CD4-positive, alpha-beta memory T cell (primary cell): ENCODE measurements at places on chromosomes 1 and 21.

- no peak for DNase-seq
Observed at GRCh38 chr1:94539496-94539895, 2.1 kb downstream of the F3 start.

- no peak for DNase-seq
Observed at GRCh38 chr1:15622712-15623373, 5.6 kb downstream of the DDI2 start.

GRCh38 chr1:177863796-177864195, 106.1 kb downstream of the SEC16B start:
- DNase-seq, result no peak

GRCh38 chr1:85467929-85468540, 3.1 kb upstream of the DDAH1 start:
- no peak for DNase-seq

DNA sequence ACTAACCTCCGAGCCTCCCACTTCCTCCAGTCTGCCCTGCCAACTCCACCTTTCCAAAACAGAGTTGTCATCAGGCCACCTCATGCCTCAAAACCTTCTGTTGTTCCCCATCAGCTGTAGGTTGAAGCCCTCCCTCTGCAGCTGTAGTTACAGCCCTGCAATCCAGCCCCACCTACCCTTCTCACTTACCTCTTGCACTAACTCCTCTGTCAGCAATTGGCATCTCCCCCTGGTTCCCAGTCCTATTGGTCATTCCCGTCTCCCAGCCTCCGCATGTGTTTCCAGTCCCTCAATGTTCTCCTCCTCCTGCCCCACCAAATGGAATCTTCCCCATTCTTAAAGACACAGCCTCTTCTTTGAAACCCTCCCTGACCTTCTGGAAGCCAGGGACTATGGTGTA, 100.1 kb upstream of the GCLM start:
- DNase-seq, result no peak

DNA sequence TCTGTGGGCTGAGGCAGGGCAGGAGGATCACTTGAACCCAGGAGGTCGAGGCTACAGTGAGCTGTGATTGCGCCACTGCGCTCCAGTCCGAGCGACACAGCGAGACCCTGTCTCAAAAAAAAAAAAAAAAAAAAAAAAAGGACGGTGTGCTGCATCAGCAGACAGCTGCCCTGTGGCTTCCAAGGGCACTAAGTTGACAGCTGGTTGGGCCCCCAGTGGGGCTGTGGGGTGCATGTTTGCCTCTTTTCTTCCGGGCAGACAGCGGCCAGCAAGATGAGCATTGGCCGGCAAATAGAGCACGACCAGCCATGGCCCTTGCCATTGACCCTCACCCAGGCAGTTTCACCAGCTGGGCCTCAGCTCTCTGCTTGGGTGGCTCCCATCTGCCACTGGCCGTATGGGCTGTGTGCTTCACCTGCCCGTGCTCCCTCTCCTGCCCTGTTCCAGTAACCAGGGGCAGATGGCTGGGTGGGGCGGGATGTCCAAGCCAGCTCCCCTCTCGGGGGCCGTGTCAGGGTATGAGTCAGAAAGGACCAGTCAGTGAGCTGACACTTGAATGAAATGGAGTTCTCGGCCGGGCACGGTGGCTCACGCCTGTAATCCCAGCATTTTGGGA, 12.3 kb upstream of the SLC25A34 start:
- no peak for DNase-seq

GRCh38 chr1:84750110-84750730, 60.0 kb upstream of the SSX2IP start:
- no peak for DNase-seq

DNA sequence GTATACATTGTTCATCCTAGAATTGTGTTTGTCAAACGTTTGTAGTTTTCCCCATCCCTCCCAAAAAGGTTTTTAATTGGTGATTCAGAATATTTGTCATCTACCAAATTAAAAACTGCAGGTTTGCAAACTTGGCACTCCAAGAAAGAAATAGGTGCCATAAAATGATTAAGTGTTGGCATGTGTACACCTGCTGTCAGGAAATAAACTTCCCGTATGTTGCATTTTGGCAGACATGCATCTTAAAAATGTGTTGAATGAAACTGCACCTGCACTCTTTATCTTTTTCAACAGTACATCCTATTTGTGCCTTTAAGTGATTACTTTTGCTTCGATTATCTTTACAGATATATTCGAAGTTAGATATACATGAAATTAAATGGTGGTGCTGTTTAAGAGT, 7.3 kb downstream of the B3GALT2 start:
- DNase-seq, result no peak

DNA sequence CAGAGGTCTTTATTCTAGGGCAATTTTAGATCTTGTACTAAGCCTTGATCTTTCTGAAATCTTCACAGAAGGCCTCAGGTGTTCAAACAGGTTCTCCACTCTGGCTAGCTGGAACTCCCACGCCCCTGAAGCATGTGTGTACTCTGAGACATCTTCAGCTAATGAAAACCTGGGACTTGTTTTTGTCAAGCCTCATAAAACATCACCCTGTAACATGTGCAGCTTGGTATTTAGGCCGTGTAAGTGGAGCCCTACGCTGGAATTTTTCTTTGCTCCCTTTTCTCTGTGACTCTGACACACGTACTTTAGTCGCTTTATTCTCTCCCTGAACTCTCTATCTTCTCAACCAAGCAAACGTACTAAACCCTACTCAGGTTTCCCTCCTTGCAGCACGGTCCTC, 701.9 kb upstream of the ZP4 start:
- no peak for DNase-seq

DNA sequence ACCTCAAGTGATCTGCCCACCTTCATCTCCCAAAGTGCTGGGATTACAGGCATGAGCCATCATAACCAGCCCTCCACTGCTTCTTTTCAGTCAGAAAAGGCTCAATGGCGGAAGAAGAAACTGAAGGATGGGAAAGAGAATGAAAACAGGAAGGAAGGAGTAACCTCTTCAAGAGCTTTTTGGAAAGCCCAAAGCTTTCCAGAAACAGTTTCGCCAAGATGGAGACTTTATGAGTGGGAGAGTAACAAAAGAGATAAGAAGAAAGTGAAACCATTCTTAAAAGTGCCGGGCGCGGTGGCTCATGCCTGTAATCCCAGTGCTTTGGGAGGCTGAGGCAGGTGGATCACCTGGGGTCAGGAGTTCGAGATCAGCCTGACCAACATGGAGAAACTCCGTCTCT, 62.7 kb upstream of the NBL1 start:
- no peak for DNase-seq

- DNase-seq, result no peak
Observed at GRCh38 chr21:15741510-15741909, 11.7 kb downstream of the USP25 start.
